Stimulated activated CD4-positive, alpha-beta T cell treated with anti-CD3 and anti-CD28 coated beads, Interleukin-4, amount 100 ng/mL, for 48 hours (primary cell): ENCODE measurements at places on chromosomes 5 and 9.

- no peak for DNase-seq
These were observed 89.4 kb downstream of the DOCK8 start for GRCh38 chr9:304106-304505.

GRCh38 chr5:1322036-1322900 is 22.6 kb downstream of the CLPTM1L start:
- DNase-seq = no peak

DNA sequence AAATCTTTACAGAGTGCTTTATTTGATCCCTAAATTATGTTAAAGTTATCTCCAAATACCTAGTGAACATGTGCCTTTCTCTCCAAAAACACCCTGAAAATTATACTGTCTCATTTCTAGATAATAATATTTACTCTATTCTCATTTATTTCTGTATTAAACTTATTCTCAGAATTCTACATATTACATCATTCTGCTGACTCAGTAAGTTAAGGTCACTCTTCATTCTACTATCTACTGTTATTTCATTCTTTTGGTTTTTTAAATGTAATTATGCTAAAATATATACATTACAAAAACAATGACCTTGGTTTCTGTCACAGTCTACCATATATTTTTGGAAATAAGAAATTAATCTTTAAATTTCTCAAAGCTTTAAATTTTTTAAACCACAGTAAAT is 96.2 kb downstream of the RICTOR start:
- no peak for DNase-seq

GRCh38 chr9:12989669-12990068 is 214.8 kb downstream of the LURAP1L start:
- no peak for DNase-seq

GRCh38 chr5:67211926-67212325 is 15.3 kb upstream of the CD180 start:
- DNase-seq = no peak

DNA sequence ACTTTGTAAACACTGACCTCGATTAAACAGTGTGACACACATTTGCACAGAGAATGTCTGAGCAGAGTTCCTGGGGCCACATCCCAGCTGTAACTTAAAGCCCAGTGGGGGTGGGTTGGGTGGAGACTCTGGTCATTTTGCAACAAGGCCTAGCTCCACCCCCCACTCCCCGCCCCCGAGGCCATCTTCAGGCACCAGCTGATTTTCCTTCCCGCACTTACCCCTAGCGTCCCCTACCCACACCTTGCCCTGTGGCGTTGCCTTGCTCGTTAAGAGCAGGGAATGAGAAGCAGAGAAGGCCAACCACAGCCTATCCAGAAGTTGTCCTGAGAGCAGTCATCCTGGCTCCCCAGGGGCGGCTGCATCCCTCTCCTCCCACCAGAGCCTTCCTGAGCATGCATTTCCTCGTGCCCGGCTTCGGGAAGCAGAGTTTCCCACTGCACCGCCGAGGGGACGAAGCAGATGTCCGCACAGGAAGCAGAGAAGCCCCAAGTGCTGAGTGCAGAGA is 101.7 kb upstream of the SARDH start:
- DNase-seq = no peak
